ENCODE measurements at places on chromosomes 5 and 9. TPM values are rescaled to one million over a fixed set of nuclear protein-coding genes. Genes with fewer than 3 reads are reported as not detected.

PCDHA7 gene
- total RNA-seq, result 0.45 TPM

GZMA gene
- 5.3 TPM for total RNA-seq

C9orf153 gene
- 0.98 TPM for total RNA-seq

SLC35D2 gene
- total RNA-seq, result 30.3 TPM

RXFP3 gene
- total RNA-seq, result not detected

NUP188 gene
- 46.4 TPM for total RNA-seq

OBP2B gene
- total RNA-seq, result not detected

MTAP gene
- total RNA-seq, result 42.5 TPM

FOXD4L5 gene
- 0.27 TPM for total RNA-seq

SNX2 gene
- 78.2 TPM for total RNA-seq

ARL14EPL gene
- total RNA-seq, result not detected

PROB1 gene
- total RNA-seq, result 1.6 TPM

CFAP90 gene
- 0.36 TPM for total RNA-seq

- DNase-seq, result peak; percentile 12
These were observed 5.1 kb upstream of the ORM1 start for GRCh38 chr9:114317665-114318357.

GRCh38 chr9:134208981-134209725, 44.8 kb upstream of the RNU6ATAC start:
- peak; percentile 45 for DNase-seq

GRCh38 chr9:121609822-121610637, 41.4 kb upstream of the DAB2IP start:
- no peak for DNase-seq

DNA sequence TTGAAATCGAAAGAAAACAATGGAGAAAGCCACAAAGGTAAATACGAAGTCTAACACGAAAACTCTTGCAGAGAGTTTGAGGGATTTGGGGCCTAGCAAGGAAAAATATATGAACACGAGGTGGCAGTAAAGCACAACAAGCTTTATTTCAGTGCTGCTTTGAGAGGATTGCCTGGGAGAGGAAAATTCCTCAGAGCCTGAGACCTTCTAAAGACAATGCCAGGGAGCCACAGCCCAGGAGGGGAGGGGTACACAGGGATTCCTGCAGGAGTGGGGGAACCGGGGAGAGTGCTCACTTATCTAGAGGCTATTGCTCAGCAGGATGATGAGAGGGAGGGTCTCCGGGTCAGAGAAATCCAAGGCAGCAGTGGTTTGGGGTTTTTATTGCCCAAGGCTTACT, 134.9 kb upstream of the ADCY2 start:
- no peak for DNase-seq

- no peak for DNase-seq
These were observed 2.5 kb upstream of the ZNF367 start for GRCh38 chr9:96420468-96421219.

DNA sequence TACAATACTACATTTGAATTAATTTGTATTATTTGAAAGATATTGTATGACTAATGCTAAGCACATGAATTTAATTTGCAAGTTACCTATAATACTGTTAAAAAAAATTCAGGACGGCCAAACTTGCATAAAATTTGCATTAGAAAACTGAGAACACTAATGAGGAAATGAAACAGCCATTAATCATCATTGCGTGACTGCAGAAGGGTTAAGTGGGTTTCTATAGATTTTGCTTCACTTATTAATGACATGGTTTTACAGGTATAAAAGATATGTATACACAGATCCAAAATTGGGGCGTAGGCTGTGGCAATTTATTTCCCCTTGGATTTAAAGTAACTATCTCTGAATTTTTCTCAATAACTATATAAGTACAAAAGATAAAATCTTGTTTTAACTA, 882.6 kb downstream of the PTPRD start:
- no peak for DNase-seq

DNA sequence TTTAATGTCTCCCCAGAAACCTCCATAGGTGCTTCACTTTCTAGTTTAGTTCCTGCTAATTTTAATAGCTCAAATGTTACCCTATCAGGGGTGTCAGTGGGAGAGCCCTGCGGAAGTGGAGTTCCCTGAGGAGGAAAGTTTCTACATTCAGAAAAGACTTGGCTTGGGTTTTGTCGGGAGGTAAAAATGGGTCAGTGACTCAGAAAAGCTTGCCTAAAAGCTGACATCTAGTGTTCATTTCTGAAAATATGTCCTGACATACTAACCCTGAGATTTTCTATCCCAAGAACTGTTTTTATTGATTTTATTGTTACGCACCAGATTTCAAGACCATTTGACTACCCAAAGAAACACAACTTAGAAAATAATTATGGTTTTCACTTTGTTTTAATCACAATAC, 40.9 kb upstream of the GLDC start:
- peak; percentile 12 for DNase-seq

DNA sequence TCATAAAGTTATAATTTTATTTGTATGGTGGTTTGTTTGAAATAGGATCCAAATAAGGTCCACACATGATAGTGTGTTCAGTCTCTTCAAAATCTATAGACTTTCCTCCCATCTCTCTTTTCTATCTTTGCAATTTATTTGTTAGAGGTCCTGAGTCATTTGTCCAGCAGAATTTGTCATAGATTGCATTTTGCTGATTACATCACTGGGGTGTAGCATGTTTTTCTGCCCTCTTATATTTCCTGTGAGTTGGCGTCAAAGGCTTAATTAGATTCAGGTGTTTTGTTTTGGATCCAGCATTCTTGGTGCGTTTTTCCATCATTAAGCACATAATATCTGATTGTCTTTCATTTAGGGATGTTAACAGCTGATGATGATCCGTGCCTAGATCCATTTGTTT, 15.0 kb downstream of the CYFIP2 start:
- DNase-seq, result no peak

- peak; percentile 78 for DNase-seq
These were observed 29.6 kb downstream of the ARHGEF28 start for GRCh38 chr5:73655521-73656160.

DNA sequence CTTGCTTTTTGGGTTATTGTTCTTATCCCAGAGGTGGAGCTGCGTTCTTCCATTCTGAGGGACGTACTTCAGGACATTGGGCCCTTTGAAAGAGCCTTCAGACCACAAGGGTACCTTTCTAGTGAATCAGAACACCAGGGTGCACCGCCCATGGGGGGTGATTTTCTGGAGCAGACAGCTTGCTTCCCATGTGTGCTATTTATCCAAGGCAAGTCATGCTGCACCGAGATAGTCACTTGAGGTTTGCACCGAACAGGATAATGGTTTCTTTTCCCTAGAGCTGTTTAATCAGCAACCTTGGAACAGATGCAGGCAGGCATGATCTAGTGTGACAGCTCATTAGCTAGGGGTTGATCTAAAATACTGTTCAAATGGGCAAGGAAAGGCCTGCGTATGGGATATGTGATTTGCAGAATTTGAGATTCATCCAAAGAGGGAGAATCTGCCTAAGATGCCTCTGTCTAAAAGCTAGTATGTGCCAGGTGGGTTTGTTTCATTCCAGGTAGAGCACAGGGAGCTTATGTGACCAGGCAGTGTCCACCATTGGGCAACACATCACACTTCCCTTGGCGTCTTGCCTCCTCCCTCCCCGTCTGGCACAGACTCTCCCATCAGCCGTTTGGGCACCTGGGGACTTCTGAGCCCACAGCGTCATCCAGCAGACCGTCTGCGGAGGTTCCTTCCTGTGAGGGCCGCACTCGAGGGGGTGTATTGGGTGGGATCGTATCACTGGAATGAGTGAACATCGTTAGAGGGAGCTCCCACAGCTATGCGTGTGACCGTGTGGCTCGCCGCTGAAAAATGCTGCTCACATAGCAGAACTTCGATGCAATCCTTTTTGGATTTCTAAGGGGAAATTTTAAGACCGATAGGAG, 23.0 kb downstream of the ABL1 start:
- peak; percentile 82 for DNase-seq

GRCh38 chr9:128554155-128554862, 1.9 kb downstream of the SPTAN1 start:
- no peak for DNase-seq

- DNase-seq, result no peak
These were observed 115.4 kb downstream of the EGFLAM start for GRCh38 chr5:38373743-38374142.

- DNase-seq, result peak; percentile 77
These were observed 66.9 kb downstream of the CTSL start for GRCh38 chr9:87792831-87793288.

DNA sequence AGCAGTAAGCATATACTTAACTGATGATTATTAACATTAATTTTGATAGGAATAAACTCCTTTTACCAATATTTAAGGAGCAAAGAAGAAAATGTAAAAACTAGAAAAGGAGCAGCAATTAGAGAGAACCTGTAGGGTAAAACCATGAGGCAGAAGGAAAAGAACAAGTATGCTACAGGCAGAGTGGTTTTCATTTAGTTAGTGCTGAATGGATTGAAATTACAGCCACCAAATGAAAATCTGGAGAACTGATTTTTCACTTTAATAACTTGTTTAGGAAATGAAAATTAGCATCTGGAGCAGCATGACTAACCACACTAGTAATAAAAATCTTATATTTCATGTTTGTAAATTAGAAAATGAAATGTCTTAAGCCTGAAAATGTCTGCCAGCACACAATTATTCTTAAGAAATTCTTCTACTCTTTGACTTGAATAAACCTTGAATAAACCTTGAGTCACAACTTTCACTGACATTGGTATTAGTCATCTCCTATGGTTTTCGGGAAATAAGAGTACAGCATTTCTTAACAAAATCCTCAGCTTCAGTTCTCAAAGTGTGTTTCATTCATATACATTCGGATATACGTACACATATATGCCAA, 1504.9 kb upstream of the C9orf72 start:
- no peak for DNase-seq

DNA sequence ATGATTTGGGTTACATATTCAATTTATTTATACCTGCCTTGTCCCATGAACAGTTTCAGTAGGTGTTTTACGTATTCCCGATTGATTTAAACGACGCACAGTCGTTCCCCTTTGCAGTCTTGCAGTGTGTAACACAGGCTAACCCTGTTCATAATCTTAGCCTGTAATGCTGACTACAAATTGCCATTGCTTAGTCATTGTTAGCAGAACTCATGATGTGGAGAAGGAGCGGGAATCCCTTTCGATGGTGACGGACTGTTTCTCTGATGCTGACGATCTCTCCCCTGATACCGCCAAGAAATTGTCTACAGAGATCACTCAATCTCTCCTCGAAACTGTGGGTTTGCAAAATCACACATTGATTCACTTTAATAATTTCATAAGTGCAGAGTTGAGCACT, 93.2 kb downstream of the MRPL36 start:
- no peak for DNase-seq

DNA sequence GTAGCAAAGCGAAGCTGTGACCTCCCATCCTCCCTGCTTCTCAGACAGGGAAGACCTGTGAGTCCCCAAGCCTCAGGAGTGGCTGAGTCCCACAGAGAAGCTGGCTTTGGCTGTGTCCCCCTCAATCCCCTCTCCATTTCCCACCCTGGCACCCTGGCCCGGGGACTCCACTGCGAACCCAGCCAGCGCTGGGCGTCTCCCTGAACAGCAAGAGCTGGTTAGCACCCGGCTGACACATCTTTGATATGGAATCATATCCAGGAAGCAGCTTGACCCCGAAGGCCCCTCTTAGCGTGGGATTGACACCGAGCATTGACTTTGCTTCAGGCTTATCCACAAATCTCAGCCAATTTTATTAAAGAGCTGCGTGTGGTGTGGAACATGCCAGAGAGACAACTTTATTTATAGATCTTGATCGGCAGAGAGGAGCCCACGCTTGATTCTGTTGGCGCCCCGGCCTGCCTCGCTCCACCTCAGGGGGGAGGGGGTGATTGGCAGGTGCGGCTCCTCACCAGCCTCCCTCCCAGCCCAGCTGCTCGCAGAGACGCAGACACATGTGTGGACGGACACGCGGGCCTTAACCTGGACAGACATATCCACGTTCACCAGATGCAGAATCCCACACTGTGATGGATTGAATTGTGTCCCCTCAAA, 120.7 kb upstream of the MVB12B start:
- no peak for DNase-seq

DNA sequence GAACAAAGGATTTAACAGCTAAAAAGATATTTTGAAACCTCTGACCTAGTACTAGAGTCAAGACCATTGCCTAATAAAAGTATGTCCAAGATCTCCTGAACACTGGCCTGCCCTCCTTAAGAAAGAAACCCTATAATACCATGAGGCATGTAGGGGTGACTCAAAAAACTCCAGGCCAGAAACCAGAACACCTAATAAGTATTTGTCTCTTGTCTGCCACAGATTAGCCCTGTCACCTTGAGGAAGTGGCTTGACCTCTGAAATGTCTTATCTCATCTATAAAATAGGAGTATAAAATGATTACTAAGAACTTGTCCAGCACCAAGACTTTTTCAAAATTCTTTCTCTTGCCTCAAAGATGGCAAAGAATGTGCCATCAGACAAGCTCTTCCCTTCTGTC, 125.5 kb upstream of the RASGRF2 start:
- no peak for DNase-seq

DNA sequence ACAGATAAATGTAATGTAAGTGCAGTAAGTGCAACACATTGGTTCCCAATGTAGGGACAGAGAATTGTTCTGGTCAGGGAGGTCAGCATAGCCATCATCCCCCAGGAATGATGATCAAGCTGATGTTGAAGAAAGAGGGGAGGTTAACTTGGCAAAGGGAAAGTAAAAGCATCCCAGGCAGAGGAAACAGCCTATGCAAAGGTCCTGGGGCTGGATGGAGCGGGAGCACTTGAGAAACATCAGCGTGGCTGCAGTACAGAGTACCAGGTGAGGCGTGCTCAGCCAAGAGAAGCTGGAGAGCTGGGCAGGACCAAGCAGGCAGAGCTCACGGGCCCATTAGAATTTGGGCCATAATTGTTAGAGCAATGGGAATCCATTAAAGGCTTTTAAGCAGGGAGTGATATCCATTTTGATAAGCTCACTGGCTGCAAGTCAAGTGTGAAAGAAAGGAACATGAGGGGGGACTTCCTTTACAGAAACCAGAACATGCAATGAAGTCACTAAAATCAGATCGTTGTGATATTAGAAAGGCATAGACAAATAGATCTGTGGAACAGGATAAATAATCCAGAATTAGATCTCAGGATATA, 50.1 kb upstream of the HAND1 start:
- no peak for DNase-seq

GRCh38 chr9:104276709-104277245, 182.7 kb downstream of the SMC2 start:
- no peak for DNase-seq

DNA sequence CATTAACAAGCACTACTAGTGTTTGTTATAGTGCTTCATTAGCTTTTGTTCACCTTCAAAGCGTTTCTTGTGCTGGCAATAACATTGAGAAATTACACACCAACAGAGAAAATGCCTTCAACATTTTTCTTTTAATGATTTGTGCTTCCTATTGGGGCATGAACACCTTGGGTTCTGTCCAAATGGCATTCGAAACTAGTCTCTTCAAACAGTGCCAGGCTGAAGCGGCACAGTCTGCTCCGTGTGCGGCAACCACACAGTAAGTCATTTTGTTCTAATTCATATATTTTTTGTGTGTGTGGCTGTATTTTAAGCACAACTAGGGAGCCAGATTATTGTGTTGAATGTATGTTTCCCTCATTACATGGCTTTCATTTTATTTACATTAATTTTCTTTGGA, 414.7 kb upstream of the SGCD start:
- DNase-seq, result no peak

All from sciatic nerve (tissue), 2 donors.